Kidney capillary endothelial cell (primary cell): ENCODE measurements at places on chromosomes 3 and 15.

GRCh38 chr15:89450076-89451006, 46.0 kb downstream of the RHCG start:
- no peak for DNase-seq

GRCh38 chr3:186628756-186629155, 11.4 kb upstream of the FETUB start:
- DNase-seq, result no peak

DNA sequence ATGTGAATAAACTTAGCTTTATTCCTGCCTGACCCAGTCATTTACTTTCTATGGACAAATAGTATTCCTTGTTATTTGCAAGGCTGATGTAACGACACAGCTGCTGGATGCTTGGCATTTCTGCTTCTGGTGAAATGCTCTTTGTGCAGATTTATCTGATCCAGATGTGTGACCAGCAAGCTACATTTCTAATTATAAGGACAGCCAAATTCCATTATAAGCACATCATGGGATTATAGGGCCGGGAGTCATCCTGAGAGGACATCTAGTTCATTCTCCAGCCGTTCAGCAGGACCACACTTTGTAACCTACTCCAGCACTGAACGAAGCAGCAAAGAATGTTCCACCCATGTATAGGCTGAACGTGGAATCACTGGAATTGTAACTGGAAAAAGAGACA, 42.9 kb downstream of the FNDC3B start:
- DNase-seq, result no peak

- DNase-seq, result no peak
Measured at GRCh38 chr15:59413577-59413976, 24.4 kb upstream of the FAM81A start.

DNA sequence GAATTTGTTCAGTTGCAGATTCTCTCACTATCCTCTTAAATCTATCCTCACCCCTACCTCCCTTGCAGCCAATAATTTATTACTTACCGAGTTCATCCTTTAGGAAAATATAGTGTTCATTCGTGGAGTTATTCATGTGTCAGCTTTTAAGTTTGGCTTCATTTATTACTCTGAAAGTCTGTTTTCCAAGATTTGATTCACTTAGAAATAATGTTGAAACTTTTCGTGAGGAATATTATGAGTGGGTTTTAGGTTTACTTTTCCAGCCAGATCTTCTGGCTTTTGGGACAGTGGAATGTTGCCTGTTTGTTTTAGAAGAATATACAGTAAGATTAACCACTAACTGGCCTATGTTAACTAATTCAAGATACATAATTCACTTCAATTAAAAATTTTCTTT, 161.0 kb upstream of the CGNL1 start:
- no peak for DNase-seq

DNA sequence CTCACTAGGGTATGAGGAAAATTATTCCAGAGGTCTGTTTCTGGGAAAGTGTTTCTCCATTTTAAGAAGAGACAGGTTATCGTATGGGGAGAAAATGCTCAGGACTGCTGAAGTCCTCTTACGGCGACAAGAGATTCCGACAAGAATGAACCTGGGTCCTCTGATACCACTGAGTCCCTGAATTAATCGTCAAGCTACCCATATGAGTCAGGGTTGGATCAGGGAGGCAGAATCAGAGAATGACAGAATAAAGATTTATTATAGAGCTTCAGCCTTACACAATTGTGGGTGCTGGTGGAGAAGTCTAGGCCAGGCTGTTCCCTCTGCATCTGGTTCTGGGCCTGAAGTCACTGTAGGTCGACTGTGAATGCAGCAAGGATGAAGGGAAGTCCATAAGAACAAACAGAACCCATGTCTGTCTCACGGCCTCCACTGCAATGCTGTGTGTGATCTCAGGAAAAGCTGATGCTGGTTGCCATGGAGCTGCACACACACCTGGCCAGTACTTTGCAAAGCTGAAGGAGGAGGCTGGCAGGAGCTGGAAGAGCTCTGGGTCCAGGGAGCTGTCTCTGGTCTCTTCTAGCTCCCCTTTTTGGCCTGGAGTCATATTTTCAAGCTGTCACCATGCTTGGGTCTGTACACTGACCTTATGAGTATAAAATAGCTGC, 83.9 kb downstream of the HHLA2 start:
- DNase-seq, result no peak

DNA sequence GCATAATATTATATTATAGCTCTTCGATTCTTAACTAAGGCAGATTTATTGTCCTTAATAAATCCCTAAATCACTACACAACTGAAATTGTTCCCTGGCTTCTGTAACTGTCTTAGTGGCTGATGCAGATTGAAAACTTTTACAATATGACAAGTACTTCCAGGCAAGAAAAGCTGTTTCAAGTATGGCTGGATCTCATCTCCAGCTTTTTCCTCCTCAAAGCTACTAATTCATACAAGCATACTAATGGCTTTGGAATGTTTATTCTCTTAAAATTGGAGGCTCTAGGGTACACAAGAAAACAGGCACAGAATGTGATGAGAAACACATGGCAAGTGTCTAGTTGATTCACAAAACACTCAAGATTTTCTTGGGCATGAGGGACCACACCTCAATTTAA, 351.5 kb upstream of the ICE2 start:
- no peak for DNase-seq

DNA sequence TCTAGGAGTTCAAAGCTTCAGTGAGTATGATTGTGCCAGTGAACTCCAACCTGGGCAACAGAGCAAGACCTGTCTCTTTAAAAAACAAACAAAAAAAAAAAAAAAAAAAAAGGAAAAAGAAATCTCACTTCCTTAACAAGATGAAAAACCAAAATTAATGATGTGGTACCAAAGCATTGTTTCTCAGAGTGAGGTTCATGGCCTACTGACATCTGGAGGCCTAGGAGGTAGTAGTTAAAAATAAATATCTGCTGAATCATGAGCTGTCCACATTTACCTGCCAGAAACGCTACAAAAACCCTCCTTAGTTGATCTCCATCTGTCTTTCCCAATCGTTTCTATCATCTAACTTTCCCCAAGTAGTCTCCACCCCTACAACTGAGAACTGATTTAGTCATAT, 51.2 kb downstream of the EPHA6 start:
- DNase-seq, result no peak

DNA sequence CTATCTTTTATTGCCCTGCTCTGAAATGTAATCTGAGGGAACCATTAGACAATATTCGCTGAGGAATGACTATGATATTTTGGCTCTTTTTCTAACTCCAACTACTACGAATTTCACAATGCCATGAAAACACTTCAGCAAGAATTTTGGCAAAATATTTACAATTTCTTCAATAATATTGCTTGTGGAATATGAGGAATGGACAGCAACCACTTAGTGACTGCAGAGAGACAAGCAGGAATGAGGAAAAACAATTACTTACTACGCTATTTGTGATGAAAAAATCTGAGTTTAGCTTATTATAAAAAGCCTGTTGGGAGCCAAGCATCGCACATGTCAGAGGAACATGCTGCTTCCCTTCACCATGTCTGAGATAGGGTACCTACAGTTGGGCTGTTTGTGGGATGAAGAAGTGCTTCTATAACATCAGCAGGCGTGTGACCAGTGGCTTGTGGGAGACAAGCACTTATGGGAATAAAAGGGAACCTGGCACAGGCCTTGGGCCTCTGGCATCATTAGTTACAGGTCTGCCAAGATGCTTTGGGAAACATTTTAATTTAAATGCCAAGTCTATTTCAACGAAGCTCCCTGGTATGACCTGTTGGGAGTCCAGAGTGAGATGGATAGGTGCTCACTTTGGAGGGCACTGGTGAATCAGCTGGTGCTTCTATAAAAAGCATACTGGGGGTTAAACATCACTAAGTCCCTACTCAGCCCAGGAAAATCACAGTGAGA, 2.7 kb upstream of the PLCL2 start:
- DNase-seq, result no peak

DNA sequence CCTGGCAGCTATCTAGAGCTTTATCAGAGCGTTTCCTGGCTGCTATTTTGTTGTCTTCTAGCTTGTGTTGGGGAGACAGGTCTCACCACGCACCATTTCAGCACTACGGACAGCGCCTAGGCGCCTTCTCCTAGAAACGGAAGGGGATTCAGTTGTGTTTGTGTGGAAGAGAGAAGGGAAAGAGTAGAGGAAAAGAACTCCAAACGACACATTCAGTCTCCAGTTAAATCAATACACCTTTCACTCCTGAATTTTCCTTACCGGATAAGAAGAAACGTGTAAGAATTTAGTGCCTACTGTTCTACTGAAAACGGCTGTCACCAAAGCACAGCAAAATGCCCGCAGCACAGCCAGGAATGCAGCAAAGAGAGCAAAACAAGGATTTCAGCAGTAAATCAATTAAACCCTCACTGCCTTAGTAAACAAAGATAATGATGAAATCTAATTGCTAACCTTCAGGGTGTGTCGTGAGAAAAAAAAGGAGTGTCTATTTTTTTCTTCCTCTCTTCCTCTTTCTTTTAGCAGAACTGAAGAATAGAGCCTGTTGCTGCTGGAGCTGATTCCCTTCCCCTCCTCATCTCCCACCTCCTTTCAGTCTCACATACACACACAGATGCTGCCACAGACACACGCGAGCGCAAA, 412 bp upstream of the CTXN2 start:
- peak; percentile 42 for DNase-seq
